Omental fat pad (tissue), 4 donors: ENCODE measurements at places on chromosomes 12 and 14.

DNA sequence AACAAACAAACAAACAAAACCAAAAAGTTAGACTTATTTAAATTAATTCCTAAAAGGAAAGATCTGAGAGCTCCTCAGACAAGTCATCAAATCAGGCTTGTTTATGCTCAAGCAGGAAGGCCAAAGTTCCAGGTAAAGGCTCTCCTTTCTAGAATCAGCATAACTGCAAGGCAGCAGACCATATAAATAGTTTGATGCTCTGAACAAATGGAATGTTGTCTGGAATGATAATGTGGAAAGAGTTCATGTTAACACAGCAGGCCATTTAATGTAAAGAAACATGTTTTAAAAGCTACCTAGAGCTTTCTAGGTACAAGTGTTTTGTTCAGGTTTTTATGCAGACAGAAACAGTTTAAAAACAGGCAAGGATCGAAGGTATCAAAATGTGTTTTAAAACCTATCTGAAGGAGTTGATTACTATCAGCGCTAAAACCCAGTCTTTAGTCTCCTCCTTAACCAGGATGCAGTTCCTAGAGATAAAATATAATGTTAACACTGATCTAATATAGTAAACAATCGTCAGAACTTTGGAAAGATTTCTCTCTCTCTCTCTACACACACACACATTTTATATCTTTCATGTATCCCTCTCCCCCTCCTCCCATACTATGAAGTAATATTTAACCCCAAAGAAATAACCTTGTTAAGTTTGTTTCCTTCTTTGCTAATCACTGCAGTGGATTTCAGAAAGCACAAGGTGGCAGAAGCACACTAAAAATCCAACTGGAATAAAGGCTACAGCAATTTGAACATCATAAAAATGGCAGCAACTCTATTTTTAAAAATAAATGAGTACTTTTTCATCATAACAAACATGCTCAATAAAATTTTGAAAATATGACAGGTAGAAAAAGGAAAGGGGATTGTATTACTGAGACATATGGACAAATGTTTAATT is 135.5 kb downstream of the PAWR start:
- DNase-seq = no peak

DNA sequence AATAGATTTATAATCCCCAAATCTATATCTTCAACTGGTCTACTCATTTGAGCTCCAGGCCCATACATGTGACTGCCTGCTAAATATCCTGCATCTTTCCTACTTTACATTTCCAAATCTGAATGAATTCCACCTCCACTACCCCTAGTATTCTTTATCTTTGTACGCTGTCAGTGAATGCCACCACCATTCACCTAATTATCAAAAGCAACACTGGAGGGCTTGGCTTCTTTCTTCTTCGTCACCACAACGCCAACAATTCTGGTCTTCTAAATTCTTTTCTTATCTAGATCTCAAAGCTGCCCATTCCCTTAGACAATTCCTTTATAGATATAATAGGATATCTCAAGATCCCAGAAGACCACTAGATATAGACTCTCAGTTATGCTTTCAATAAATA is 47.1 kb upstream of the ADAMTS20 start:
- no peak for DNase-seq

- no peak for DNase-seq
These were observed 708 bp upstream of the TCTN1 start for GRCh38 chr12:110613071-110613770.

DNA sequence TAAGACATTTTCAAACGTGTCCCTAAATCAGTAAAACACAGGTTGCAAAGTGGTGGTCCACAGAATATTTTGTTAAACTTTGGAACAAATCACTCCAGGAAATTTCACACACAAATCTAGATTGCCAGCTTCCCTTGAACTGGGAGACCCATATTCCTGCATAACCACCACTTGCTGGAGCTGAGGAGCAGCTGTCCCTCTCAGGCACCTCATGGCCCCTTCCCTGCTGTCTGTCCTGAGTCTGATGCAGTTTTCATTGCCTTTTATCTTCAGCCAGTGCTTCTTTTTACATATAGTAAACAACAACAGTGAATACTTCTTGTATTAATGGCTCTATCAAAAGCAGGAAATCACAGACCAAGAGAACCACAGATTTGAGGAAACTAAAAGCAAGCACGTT is 289.3 kb downstream of the MED13L start:
- DNase-seq = no peak

- DNase-seq = no peak
These were observed 127.5 kb downstream of the TMX1 start for GRCh38 chr14:51367600-51367931.
